ENCODE measurements at places on chromosomes 2 and 18. TPM values are rescaled to one million over a fixed set of nuclear protein-coding genes. Genes with fewer than 3 reads are reported as not detected.

DNA sequence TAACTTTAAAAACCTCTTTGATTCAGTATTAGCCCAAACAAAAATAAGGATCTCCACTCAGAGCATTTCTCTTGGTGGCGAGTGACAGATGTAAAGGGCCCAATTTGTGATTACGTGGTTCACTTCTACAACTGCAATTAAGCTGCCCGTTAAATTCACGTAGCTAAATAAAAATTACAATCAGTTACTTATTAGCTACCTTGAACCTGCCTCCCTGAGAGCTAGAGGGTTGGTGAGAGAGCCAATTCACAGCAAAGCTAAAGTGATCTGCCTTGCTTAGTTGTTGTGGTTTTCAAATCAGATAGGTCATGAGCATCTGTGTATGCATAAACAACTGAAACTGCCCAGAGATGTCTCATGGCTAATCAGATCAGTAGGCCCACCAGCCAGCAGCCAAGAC is 156.7 kb downstream of the RNF152 start:
- H3K4me3 ChIP-seq = no peak overlapping the region
- no peaks in the 10 kb centered on the region for H3K4me1 ChIP-seq
- H3K36me3 ChIP-seq = no peaks in the 10 kb centered on the region
- peaks cover under 1% of the 10 kb centered on the region for H3K27me3 ChIP-seq
- H3K27ac ChIP-seq = no peak overlapping the region
- no peak for DNase-seq

DNA sequence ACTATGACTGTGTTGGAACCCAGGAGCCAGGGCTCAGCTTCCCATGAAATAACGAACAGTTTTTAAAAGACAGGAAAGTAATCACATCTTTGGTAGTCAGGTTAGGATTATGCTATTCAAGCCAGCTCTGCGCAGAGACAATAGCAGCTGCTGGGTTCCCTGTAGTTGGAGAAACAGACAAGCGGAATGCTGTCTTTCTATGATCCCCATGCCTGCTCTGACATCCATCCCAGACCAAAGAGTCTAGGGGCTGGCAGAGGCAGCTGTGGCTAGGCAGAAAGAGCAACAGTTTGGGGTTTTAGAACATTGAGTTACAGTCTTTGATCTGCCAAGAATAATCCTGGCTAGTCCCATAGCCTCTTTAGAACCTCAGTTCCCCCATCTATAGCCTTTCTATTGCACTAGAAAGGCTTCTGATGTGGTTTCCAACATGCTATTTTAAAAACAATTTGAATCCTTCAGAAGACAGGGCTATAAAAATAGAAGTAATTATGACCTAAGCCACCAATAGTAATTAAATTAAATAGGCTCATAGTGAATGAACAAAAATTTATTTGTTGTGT is 146.8 kb downstream of the MTX2 start:
- DNase-seq = no peak
- no peak overlapping the region for H3K4me3 ChIP-seq
- peaks cover 21% of the 10 kb centered on the region for H3K27me3 ChIP-seq
- H3K27ac ChIP-seq = no peak overlapping the region

- peaks cover 29% of the 10 kb centered on the region for H3K36me3 ChIP-seq
- peaks cover 56% of the 10 kb centered on the region for H3K4me1 ChIP-seq
- H3K27me3 ChIP-seq = no peaks in the 10 kb centered on the region
- DNase-seq = no peak
These were observed 8.8 kb downstream of the PELI1 start for GRCh38 chr2:64135421-64135820.

DNA sequence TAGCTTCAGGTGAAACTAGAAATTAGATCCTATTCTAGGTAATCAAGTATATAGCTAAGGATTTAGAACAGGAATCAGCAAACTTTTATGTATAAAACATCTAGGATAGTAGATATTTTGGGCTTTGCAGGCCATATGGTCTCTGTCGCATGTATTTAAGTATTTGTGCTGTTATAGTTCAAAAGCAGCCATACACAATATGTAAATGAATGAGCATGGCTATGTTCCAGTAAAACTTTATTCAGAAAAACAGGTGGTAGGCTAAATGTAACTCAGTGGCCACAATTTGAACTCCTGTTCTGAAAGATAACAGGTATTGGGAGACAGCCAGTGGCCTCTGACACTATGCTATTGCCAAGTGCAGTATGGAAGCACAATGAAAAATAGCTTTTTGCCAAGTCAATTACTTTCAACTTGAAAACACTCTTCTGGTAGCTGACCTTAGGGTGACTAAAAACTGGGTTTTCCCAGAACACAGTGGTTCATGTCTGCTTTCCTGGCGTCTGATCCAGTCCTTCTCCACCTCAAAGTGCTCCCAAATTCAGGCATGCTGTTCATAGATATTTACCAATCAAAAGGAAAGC is 304.7 kb upstream of the SYT4 start:
- no peaks in the 10 kb centered on the region for H3K27me3 ChIP-seq
- H3K27ac ChIP-seq = no peak overlapping the region

GRCh38 chr2:203796248-203797010 is 71.1 kb upstream of the CTLA4 start:
- H3K4me1 ChIP-seq = peaks cover 10% of the 10 kb centered on the region
- no peak overlapping the region for H3K27ac ChIP-seq
- H3K36me3 ChIP-seq = peaks cover 12% of the 10 kb centered on the region
- DNase-seq = no peak
- H3K27me3 ChIP-seq = no peaks in the 10 kb centered on the region

Gene CHRNG
- not detected for total RNA-seq

DNA sequence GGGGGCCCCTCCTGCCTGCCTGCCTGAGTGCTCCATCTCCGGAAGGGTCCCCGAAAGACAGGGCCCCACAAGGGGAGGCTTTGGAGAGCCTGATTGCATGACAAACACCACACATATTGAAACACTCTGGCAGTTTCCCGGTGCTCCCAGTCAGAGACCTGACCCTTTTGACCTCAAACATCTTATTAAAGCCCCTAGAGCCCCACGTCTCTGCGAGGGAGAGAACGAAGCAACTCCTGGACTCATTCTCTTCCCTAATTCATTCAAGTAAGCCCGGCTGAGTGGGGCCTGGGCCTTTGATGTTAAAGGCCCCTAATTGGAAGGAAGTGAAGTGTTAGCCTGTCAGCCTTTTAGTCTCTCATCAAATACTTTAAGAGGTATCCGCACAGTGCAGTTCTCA is 335.6 kb downstream of the CYRIA start:
- DNase-seq = no peak
- no peak overlapping the region for H3K4me3 ChIP-seq
- no peaks in the 10 kb centered on the region for H3K36me3 ChIP-seq
- H3K27me3 ChIP-seq = no peaks in the 10 kb centered on the region
- H3K27ac ChIP-seq = no peak overlapping the region

- DNase-seq = peak; percentile 80
- peak overlapping the region; percentile 99 for H3K27ac ChIP-seq
- peaks cover 63% of the 10 kb centered on the region for H3K4me1 ChIP-seq
- peak overlapping the region; percentile 78 for H3K4me3 ChIP-seq
- H3K36me3 ChIP-seq = peaks cover 43% of the 10 kb centered on the region
These were observed 513.8 kb downstream of the RNF144A start for GRCh38 chr2:7430869-7431641.

- no peak overlapping the region for H3K27ac ChIP-seq
- no peaks in the 10 kb centered on the region for H3K36me3 ChIP-seq
- H3K27me3 ChIP-seq = no peaks in the 10 kb centered on the region
- no peak for DNase-seq
- no peak overlapping the region for H3K4me3 ChIP-seq
These were observed 767.0 kb downstream of the SLC4A3 start for GRCh38 chr2:220394433-220394832.

DNA sequence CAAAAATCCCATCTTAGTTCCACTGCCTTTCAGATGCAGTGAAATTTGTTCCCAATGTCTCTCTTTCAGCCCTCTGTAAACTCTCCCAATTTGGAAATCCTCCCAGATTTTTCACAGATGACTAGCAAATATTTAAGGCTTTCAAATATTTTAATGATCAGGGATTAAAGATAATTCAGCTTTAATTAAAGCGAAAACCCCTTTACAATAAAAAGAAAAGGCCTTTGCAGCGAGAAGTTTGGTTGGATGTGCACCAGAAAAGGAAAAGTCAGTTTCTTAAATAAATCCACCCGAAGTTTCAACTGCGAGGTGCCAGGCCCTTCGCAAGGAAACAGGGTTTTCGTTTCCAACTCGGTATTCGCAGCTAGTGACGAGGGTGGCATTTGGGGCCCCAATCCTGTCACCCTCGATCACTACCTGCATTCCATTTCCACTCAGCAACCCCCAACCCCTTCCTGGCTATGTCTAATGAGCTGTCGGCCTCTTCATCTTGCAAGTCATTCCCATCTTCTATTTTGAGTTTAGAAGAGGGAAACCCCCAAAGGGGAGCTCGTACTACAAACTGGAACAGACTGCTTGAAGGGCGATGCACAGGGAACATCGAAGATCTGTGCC is 1.5 kb downstream of the RAX start:
- H3K4me3 ChIP-seq = peak overlapping the region; percentile 13
- DNase-seq = no peak
- peaks cover 77% of the 10 kb centered on the region for H3K27me3 ChIP-seq
- H3K36me3 ChIP-seq = no peaks in the 10 kb centered on the region

- DNase-seq = no peak
- H3K27ac ChIP-seq = no peak overlapping the region
- no peak overlapping the region for H3K4me3 ChIP-seq
These were observed 1186.8 kb upstream of the CELF4 start for GRCh38 chr18:38752430-38752829.

Gene ALK
- not detected for total RNA-seq

DNA sequence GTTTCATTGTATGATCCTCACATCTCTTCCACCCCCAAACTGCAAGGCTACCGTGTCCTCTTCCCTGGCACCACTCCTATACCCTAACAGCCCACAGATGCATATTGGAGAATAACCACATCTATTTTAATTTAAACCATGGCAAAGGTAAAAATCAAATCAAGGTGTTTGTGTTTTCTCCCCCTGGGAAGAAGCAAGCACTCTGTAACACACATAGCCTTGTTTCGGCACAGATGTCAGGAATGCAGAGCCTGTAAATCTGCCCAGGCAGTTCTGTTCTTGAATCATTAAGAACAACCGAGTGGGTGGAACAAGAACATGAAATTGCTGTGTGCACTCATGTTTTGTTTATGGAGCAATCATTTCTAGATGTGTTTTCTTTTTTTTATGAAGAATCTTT is 6.8 kb upstream of the COX7A2L start:
- no peak for DNase-seq
- peaks cover 2% of the 10 kb centered on the region for H3K27me3 ChIP-seq
- no peak overlapping the region for H3K27ac ChIP-seq
- no peaks in the 10 kb centered on the region for H3K36me3 ChIP-seq
- H3K4me1 ChIP-seq = peaks cover 12% of the 10 kb centered on the region

DNA sequence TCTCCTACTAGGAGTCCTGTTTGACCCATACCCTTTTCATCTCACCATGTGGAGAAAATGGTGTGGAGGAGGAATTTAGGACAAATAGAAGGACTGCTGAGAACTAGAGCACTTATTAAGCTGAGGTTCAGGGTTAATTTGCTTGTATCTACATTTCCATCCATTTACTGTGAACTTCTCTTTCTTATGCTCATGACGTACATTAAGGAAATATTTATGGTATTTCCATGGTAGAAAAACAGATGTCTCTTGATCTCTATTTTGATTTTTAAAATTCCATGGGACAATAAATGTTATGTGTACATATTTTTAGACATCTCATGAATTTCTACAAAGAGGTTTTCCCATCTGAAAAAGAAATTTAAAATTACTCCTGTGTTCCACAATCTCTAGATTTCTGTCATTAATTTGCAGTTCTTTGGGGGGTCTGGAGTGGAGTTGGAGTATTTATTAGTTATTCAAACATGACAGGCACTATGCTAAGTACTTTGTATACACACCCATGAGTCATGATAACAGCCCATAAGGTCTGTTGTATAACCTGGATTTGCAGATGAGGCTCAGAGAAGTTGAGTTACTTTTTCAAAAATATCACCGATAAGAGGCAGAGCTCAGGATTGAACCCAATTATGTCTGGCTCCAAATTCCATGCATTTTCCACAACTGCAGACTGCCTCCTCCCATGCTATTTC is 112.6 kb downstream of the COPS8 start:
- peaks cover 7% of the 10 kb centered on the region for H3K27me3 ChIP-seq
- H3K4me1 ChIP-seq = no peaks in the 10 kb centered on the region
- no peaks in the 10 kb centered on the region for H3K36me3 ChIP-seq
- no peak for DNase-seq

Gene ICA1L
- total RNA-seq = 5.1 TPM

Gene TMEM17
- not detected for total RNA-seq

DNA sequence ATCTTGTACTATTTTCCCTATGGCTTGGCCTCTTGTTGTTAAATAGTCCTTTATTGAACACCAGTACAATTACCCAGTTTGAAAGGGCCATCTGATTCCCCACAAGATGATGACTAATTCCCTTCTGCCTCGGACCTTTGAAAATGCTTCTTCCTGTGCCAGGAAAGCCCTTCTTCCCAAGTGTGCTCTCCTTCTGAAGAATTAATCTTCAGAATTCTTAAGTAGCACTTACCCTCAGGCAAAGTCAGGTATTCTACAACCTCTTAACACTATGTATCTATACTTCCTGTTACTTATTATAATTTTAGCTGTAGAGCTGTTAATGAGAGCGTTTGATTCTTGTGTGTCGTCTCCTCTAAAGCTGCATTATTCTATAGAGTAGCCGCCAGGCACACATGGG is 28.6 kb upstream of the MEX3C start:
- no peaks in the 10 kb centered on the region for H3K4me1 ChIP-seq
- no peak for DNase-seq
- H3K27ac ChIP-seq = no peak overlapping the region
- H3K27me3 ChIP-seq = peaks cover 7% of the 10 kb centered on the region
- no peaks in the 10 kb centered on the region for H3K36me3 ChIP-seq

GRCh38 chr2:18771212-18771611 is 181.8 kb upstream of the NT5C1B start:
- no peaks in the 10 kb centered on the region for H3K27me3 ChIP-seq
- no peak for DNase-seq
- no peaks in the 10 kb centered on the region for H3K4me1 ChIP-seq
- no peaks in the 10 kb centered on the region for H3K36me3 ChIP-seq

DNA sequence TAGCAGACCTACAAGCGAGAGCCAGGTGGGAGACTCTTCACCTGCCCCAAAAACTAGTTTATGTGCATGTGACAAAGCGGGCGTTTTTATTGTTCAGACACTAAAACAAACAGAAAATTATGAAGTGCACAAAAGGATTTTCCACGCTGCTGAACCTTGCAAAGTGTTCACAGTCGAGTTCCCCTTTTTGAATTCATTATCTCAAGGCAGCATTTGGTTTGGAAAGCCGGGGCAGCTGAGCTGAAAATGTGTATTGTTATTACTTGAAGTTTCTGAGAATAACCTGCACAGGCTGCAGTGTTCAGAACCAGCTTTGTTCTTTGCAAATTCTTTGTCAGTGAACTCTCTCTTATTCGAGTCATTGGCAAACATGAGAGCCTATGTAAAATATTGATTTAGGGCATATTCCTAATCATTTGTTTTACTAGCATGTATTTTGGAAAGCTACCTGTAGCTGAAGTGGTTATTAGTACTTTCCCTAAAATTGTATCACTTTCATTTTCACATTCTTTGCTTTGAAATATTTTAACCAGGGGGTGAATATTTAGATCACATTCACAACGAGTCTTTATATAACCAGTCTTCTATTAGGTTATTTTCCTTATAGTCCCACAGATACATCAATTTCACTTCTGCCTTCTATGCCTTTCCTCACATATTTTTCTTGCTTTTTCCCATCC is 59.5 kb downstream of the LRRTM1 start:
- H3K27me3 ChIP-seq = no peaks in the 10 kb centered on the region
- H3K27ac ChIP-seq = no peak overlapping the region
- H3K36me3 ChIP-seq = no peaks in the 10 kb centered on the region

GRCh38 chr18:76364282-76365259 is 130.5 kb downstream of the ZNF516 start:
- H3K27me3 ChIP-seq = no peaks in the 10 kb centered on the region
- H3K36me3 ChIP-seq = no peaks in the 10 kb centered on the region
- DNase-seq = no peak
- peaks cover 13% of the 10 kb centered on the region for H3K4me1 ChIP-seq
- H3K27ac ChIP-seq = no peak overlapping the region

Gene SLC16A14
- total RNA-seq = 0.63 TPM

Measured in activated CD8-positive, alpha-beta T cell treated with anti-CD3 and anti-CD28 coated beads, Interleukin-2, amount 10 ng/mL, durations not matched to agents 7 days and 5 days (primary cell).